ENCODE measurements at places on chromosomes 7 and 10.

GRCh38 chr10:74681917-74682627 is 144.3 kb upstream of the KAT6B start:
- no peak for DNase-seq

GRCh38 chr7:128357217-128357613 is 4.3 kb downstream of the PRRT4 start:
- DNase-seq = no peak

- no peak for DNase-seq
These were observed 36.4 kb downstream of the ADAP1 start for GRCh38 chr7:918118-918425.

DNA sequence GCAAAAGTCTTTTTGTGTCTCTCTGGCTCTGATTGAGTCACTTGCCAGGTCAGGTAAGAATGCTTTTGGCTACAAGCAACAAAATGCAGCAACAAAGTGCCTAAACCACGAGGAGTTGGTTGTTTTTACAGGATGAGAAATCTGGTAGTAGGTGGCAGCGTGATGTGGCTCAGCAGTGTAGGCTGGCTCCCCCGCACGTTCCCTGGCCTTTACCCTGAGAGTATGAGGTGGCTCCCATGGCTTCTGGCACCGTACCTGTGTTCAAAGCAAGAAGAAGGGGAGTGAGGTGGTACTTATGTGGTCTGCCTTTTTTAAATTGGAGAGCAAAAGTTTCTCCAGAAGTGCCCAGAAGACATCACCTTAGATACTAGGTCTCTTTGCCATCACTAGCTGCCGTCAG is 11.7 kb downstream of the PRKRIP1 start:
- no peak for DNase-seq

DNA sequence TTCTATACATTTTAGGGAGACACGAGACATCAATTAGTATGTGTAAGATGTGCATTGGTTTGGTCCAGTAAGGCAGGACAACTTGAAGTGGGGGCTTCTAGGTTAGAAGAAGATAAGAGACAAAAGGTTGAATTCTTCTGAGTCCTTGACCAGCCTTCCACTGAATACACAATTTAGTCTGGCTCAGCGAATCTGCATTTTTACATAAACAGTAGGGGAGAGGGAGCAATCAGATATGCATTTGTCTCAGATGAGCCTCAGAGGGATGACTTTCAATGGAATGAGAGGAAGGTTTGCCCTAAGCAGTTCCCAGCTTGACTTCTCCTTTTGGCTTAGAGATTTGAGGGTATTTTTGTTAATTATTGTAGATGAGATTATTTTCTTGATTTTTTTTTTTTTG is 20.0 kb upstream of the C10orf90 start:
- DNase-seq = no peak

DNA sequence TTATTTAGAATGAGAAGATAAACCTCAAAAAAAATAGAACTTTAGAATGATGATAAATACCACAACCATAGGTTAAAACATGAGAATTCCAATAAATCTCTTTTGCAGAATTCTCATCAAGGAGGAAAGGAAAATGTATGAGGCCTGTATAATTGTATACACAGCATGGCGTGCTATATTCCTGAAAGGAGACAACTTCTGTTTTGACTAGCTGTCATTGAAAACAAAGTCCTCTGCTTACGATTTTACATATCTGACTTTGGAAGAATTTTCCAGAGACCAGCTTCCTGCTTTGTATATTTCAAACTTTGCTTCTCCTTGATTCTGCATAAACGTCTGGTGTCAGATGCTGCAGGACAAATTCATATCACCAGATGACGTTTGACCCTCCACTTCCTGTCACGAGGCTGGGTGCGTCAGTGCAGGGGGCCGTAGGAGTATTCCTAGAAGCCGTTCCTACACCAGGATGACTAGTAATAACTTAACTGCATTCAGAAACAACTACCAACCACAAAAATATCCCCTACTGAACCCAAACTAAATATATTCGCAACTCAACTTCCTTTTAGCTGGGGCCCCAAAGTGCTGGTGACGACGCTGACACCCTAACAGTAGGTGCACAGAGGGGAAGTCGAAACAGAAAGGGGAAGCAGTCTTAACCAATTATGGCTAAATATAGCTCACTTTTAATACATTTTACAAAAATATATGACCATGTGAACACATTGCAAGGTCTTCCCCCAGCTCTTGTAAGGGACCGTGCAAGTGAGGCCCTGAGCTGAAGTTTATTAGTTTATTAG is 178.6 kb upstream of the INHBA start:
- no peak for DNase-seq

- DNase-seq = no peak
These were observed 111.0 kb downstream of the SMURF1 start for GRCh38 chr7:99032928-99033327.

- DNase-seq = no peak
These were observed 154.3 kb downstream of the ZMYND11 start for GRCh38 chr10:289581-289980.

DNA sequence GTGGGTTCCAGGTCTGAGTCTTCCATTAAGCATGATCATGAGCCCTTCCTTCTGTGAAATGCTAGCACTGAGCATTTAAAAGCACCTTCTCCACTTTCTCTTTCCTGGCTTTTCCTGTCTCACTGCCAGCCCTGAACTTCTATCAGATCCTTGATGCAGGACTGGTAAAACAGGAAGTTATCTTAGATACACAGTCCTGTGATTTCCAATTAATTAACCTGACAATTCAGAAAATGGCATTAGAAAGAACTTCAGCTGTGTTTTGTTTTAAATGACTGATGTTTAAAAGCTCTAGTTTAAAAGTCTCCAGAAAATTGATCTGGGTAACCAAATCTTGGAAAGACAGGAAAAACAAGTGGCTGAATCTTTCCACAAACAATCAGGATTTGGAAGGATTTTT is 79.0 kb upstream of the MACROH2A2 start:
- no peak for DNase-seq

- DNase-seq = peak; percentile 86
These were observed 816 bp upstream of the LRRC4 start for GRCh38 chr7:128031901-128032604.

GRCh38 chr7:18770154-18770811 is 274.7 kb downstream of the HDAC9 start:
- no peak for DNase-seq

DNA sequence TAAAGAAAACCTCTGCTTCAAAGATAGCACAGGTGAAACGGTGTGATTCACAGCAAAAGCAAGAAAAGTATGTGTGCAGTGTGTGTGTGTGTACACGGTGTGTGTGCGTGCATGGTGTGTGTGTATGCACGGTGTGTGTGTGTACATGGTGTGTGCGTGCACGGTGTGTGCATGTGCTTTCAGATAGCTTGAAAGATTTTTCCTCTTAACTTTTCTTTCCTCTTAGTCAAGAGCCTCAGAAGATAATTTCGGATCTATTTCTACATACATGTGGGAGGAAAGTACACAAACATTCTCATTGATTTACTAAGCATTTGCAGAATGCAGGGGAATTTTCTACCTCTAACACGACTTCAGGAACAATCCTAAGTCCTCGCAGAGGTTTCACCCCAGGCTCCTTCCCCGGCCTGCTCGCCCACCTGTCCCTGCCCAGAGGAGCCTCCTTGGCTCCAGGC is 2.9 kb downstream of the FGFR2 start:
- DNase-seq = no peak

DNA sequence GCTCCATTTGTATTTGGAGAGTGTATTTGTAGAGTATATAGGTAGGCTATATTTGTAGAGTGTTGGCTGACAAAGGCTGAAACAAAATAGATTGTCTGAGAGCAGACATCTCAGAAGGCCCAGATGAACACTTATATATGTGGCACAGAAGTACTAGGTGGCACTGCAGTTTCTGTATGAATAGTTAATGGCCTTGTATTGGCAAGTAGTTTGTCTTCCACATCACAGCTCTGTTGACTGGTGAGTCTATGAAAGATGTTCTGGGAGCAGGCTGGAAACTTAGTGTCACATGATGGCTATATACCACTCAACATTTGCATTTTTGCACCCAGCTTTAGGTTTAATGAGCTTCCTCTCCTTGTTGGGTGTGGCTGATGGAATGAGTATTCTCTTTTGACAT is 51.9 kb downstream of the CCNY start:
- DNase-seq = no peak

DNA sequence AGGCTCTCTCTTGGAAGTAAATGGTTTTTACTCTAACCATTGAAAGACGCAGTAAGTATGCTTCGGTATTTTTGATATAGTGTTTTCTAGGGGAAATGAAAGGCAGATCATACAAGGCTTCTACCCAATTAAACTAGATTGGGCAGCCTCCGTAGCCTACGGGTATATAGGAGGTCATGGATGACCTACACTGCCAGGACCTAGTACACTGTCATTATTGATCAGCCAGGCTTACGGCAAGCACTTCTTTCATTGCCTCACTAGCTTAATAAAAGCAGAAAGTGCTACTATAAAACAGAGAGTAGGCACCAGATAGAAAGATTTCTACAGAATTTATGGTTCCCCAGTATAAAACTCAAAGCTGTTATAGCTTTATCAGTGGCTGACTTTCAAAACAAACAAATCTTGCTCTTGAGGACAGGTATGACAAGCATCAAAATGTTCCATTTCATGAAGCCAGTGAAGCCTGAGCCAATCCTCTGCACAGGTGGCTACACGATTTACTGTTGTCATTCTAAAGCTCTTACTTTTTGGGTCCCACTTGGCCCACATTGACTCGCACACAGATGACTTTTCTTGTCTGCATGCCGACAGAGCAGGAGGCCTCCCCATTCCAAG is 358.1 kb downstream of the THSD7A start:
- peak; percentile 93 for DNase-seq

DNA sequence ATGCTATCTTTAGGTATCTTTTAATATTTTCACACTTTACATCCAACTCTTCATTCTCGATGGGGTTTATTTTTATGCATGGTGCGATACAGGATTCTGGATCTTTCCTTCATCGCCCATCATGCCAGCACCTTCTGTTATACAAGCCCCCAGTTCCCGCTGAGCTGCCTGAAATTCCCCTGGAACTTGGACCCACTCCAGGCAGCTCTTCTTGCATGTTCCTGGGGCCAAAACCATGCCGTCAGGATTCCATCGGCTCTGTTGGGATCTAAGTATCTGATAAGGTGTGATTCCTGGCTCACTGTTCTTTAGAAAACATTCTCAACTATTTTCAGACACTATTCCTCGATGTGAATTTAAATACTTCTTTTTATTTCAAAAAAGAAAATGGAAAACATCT is 40.5 kb upstream of the PPP2R2D start:
- no peak for DNase-seq

GRCh38 chr10:11528286-11528685 is 83.2 kb downstream of the USP6NL start:
- DNase-seq = no peak

DNA sequence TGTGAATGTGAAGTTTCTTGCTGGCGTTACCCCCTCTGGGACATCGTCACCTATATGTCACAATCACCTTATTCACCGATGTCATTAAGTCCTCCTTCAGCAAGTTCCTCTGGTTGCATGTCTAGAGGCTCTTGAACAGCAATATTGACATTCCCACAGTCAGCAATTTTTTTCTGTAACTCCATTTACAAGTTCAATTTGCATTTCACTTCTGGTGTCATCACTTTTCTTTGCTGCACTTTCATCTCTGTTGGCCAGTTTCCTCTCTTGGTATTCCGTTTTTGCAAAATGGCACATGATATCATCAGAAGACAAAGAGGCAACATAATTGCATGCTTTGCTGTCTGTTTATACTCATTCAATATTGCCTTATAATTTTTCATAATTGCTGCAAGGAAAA is 69.8 kb downstream of the SRI start:
- DNase-seq = no peak

DNA sequence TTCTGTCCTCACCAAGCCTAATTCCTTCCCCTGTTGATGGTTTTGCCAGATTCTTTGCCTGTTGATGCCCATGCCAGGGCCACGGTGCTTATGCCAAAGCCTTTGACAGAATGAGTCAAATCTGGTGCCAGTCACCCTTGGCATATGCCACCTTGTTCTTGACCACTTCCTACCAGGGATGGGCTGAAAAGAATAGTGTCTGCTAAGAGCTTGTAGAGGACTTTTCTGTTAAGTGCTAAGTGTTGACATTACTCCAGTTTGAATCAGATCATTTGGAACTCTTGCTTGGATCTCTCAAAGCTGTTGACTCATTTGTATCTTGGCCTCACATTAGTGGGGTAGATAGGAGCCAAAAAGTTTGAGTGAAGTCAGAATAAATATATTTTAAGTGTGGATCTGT is 661.2 kb downstream of the AUTS2 start:
- no peak for DNase-seq

DNA sequence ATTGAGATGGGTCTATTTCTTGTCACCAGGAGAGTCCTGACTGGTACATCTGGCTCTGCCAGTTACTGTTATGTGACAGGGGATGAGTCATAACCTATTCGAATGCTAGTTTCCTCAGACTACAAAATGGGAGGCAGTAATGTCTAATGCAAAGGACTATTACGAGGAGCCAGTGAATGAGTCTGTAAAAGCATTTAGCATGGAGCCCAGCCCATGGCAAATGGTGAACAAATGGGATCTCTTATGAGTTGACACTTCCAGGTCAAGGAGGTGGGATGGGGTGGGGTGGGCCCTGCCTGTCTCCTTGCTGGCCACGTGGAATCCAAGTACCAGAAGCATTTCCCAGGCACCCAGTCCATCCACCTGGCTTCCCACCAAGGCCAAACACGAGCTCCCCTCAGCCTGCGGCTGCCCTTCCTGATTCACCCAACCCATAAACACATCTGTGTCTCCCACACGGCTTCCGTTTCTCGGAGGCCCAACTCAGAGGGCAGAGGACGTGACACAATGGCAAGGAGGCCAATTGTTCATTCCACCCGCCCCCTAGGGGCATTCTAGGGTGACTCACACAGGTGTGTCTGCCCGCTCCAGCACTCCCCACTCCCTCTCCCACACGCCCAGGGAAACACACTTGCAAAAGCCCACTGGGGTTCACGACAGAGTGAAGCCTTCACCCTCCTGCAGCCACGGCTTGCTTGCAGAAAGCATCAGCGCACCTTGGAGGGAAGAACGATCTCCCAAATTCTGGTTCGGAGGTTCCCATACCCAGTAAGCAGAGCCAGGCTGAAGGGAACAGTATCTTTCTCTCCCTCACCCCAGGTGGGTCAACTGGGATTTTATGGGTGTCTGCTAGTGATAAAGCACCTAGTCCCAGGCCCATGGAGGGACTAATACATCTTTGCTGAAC is 109.8 kb downstream of the SH3PXD2A start:
- no peak for DNase-seq

DNA sequence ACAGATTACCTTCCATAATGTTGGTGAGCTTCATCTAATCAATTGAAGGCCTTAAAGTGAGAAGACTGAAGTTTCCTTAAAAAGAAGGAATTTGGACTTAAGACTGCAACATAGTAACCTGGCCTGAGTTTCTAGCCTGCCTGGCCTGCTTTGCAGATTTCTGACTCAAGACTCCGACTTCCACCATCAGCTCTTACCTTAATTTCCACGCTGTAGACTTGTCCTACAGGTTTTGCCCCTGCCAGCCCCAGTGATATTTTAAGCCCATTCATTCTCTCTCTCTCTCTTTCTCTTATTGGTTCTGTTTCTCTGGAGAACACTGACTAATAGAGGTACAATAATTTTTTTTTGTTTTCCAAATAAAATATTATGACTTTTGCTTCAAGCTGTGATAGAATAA is 862.3 kb upstream of the GHITM start:
- no peak for DNase-seq
